ENCODE measurements at places on chromosomes 3 and 15.

- DNase-seq = peak; percentile 54
Measured at GRCh38 chr3:73508330-73508954, 116.3 kb downstream of the PDZRN3 start.

GRCh38 chr3:23242106-23242505 lies 39.0 kb downstream of the UBE2E2 start:
- no peak for DNase-seq

- DNase-seq = no peak
Measured at GRCh38 chr15:52419494-52419893, 109.2 kb downstream of the MYO5A start.

DNA sequence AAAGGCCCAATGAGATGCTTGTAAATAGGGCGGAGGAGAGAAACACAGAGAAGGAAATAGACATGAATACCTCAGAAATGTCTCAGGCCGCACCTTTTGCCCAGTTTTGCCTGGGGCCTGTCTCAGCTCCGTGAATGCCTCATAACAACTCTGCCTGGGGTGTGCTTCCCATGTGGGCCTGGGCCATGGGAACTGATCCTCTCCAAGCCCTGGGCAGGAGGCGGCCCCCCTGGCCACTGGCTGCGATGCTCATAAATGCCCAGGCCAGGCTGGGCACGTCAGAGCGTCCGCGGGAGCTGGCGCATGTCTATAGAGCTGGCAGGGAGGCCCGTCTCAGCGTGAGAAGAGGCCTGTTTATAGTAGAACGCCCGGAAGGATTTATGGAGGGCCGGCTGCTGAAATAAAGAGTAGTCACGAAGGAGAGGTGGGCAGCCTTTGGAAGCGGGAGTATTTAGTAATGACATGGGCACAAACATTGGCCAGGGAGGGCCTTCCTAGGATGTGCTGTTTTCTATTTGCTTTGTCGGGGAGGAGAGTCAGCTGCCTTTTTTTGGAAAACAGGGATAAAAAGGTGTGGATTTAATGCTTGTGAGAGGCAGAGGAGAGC lies 85.9 kb upstream of the IGF1R start:
- no peak for DNase-seq

GRCh38 chr3:48426944-48427629 lies 2.8 kb downstream of the PLXNB1 start:
- no peak for DNase-seq

Measured in WTC11 (cell line).